NCI-H2171 (cell line): ENCODE measurements at places on chromosomes 16 and 17.

- DNase-seq = no peak
Observed at GRCh38 chr17:35432176-35433074, at the start of gene SLFN12. Gene SLFN12 (minus strand): TSS chr17:35432500. CDS start chr17:35423028, 9,472 bp downstream.

DNA sequence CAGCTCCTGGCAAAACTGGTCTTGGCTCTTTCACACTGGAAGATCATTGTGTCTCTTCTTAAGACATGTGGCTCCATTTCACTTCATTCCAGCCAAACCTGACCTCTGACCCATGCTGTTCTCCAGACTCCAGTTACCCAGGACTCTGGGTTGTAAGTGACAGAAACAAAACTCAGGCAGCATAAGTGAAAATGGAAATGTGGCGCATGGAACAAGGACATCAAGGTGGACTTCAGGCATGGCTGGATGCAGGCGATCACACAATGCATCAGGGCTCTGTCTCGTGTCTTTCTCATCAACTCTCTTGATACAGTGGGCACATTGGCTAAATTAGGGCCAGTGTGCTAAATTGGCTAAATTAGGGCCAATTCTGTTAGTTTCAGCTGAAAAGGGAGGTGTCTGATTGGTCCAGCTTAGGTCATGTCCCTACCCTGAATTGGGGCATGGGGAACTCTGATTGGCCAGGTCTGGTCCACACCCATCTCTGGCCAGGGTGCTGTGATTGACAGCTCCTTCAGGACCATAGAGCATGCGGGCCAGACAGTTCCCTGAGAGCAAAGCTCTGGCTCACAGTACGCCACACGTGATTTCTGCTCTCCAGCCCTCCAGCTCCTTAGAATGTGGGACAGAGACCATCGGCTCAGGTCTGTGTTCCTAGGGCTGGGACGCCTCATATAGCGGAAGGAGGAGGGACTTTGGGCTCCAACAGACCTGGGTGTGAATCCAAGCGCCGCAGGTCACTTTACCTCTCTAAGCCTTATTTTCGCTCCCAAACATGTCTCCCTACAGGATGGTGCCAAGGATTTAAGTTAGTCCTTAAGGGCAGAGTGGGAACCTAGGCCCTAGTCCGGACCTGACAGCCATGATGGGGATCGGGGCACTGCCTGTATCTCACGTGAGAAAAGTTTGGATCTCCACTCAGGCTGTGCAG lies 17.5 kb downstream of the SOCS1 start:
- no peak for DNase-seq

DNA sequence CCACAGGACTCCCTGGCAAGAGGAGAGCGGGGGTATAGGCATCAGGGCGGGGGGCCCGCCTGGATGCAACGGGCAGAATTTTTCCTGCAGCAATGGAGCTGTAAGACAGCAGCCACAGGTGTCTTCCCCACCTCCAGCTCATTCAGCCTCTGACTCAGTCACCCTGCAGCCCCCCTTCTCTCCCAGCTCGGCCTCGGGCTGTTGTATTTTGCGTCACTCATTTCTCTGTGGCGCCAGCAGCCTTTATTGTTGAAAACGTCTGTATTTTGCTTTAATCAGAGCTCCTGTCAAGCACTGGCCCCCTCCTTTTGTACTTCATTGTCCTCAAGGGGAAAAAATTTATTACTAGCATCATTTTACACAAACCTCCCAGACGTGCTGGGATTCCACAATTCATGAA lies 117.7 kb downstream of the WSCD1 start:
- DNase-seq = no peak

GRCh38 chr17:10683853-10684252 lies 13.5 kb downstream of the SCO1 start:
- DNase-seq = no peak

- DNase-seq = peak; percentile 60
Observed at GRCh38 chr16:56425439-56425832, at the start of gene AMFR. Gene AMFR (minus strand): TSS chr16:56425545. CDS start chr16:56425327, 218 bp downstream.
